ENCODE measurements at places on chromosomes 2 and 18.

GRCh38 chr2:129061069-129061768, 742.6 kb upstream of the HS6ST1 start:
- DNase-seq = no peak

- no peak for DNase-seq
Observed at GRCh38 chr2:6881516-6881915, 3.9 kb downstream of the RSAD2 start.

DNA sequence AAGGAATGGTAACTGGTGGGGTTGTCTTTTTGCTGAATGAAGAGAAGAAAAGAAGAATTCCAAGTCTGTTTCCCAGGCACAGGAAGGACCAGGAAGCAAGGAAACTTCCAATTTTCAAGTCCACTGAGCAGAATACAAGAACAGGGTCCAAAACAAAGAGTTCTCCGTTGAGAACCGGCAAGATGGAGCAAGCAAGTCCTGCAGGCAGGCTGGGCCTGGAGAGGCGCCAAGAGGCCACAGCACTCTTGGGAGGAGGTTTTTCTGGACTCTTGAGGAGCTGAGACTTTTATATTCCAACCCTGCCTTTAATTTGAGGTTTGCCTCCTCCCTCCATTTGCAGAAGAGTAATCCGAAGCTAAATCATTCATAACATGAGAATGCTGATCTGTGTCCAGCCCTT, 224.5 kb downstream of the IKZF2 start:
- DNase-seq = no peak

DNA sequence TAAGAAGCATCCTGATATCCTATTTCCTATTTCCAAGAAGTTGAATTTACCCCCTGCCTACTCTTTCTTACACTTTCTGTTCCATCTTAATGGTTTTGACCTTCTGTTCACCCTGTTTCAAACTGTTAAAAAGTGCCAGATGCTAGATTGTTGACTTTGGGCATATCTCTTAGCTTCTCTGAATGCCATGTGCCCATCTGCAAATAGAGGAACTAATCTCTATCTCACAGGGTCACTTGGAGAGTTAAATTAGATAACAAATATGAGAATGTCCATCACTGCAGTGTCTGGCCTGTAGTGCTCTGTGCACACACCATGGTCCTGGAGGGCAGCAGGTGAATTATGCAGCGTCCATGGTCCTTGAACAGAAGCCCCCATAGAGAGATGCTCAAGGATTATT, 83.8 kb downstream of the LRATD1 start:
- no peak for DNase-seq

DNA sequence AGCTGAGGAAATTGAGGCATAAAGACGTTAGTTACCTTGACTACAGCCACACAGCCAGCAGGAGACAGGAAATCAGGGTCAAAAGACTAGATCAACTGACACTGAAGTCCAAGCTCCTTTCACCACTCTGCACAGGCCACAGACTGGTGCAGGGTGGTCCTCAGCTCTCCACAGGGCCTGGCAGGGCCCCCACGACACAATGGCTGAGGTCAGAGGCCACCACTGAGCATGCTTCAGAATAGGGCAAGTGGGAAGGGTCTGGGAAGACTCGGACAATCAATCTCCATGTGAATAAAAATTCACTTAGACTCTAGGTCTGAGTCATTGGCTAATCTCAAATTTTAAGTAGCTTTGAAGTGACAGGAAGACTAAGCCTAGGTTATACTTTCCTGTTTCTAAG, 201.7 kb downstream of the ALK start:
- DNase-seq = no peak

DNA sequence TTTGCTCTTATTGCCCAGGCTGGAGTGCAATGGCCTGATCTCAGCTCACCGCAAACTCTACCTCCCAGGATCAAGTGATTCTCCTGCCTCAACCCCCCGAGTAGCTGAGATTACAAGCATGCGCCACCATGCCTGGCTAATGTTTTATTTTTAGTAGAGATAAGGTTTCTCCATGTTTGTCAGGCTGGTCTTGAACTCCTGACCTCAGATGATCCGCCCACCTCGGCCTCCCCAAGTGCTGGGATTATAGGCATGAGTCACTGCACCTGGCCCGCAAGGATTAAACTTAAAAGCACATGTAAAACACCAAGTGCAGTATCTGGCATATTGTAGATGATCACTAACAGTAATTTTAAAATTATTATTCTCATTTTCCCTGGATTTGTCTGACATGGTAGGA, 72.9 kb downstream of the C1QL2 start:
- DNase-seq = no peak

- DNase-seq = no peak
Observed at GRCh38 chr2:70961648-70961994, 16.8 kb upstream of the ANKRD53 start.

GRCh38 chr2:144376460-144376859, 143.5 kb downstream of the ZEB2 start:
- no peak for DNase-seq

DNA sequence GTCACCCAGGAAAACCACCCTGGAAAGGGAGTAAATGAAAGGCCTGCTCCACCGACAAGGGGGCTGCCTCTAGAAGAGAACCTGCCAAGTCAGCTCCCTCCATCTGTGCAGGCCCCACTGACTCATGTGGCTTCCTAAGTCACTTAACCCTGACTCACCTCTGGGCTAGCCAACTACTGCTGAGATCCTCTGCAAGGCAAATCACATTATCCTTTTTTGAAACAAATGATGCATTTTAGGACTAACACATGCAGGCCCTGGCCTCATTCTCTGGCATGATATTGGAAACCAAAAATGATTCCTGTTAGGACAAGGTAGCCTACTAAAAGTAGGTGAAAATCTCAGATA, 474.6 kb downstream of the EPHA4 start:
- DNase-seq = no peak

GRCh38 chr2:29810956-29811355, 110.4 kb downstream of the ALK start:
- DNase-seq = no peak
